ENCODE measurements at places on chromosomes 5 and 9.

DNA sequence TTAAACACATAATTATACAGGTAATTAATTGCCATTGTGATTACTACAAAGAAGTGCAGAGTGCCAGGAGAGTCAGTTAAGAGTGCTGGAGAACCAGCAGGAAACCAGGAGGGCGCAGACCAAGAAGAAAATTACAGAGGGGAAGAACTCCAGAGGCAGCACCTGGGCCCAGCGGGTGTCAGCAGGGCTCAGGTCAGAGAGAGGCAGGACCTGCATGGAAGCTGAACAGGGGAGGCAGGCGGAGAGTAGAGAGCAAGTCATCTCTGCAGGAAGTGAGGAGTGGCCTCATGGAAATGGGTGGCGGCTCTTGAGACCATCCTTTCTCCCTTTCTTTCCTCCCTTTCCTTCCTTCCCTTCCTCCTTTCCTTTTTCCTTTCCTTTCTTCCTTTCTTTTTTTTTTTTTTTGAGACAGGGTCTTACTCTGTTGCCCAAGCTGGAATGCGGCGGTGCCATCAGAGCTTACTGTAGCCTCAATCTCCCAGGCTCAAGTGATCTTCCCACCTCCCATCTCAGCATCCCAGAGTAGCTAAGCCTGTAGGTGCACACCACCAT lies 4.0 kb upstream of the ZBTB34 start:
- DNase-seq = no peak

DNA sequence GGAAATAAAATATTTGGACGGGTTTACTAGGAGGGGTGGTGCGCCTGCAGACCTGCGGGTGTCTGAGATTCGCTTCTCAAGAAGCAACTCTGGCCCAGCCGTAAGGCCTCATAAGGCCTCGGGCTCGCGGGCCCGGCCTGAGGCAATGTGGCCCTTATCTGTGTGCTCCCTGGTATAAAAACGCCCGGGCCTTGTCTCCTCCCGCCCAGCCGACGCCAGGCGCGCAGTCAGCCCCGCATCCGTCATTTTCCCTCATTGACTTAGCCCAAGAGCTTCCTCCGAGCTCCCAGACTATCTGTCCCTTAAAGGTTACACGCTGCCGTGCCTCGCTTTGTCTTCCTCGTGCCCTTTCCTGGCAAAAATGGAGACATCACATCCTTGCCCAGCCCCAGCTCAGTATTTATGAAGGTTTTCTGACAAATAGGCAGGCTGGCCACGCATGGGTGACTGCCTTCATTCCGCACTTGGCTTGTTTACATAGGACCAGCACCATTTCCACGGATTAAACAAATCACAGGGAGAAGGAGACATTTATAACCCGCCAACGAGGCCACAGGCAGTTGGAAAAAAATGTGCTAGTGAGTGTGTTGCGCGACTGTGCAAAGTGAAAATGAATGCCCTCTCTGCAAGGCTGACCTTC lies 74.5 kb upstream of the TBCA start:
- DNase-seq = no peak

DNA sequence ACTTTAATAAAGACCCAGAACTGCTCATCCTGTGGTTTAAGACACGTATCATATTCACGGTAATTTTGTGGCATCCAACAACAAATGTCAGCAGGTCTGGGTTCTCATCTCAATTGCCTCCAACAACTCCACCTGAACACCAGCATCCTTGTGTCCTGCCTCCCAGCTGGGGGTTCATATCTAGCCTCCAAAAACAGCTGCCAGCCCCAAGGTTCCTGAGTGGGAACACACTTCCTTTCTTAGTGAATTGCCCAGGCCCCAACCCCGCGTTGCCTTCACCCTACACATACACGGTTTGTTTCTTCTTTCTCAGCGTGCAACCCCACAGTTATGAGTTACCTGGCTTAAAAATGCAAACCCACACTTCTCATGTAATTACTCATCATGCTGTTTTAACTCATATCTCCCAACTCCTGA lies 77.9 kb downstream of the SEMA4D start:
- no peak for DNase-seq

- DNase-seq = no peak
These were observed 32.9 kb downstream of the TRPC7 start for GRCh38 chr5:136332223-136333015.

DNA sequence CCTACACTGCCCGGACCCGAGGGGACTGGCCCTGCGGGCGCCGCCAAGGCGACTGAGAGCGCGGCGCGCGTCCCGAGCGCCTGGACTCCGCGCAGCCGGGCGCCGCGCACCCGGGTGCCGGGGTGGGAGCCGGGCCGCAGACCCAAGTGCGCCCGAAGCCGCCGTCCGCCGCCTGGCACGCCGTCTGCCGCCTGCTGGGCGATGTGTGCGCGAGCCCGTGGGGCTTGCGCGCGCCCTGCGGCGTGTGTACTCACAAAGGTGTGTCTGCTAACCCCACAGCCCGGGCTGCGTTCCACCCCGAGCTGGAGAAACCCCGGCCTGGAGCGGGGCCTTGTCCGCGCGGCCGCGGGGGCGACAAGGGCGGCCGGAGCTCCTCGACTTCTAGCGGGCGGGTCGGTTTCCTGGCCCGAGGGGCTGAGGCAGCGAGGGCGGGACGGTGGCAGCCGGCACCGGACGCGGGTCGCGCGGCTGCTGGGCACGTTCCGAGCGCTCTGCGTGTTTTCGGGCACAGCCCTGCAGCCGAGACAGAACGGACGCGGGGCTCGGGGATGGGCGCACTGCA lies 1.1 kb upstream of the ZSWIM6 start:
- peak; percentile 49 for DNase-seq

- DNase-seq = no peak
These were observed 33.4 kb upstream of the TBC1D2 start for GRCh38 chr9:98288881-98289280.

GRCh38 chr5:132344775-132345514 lies 24.6 kb upstream of the SLC22A5 start:
- no peak for DNase-seq

DNA sequence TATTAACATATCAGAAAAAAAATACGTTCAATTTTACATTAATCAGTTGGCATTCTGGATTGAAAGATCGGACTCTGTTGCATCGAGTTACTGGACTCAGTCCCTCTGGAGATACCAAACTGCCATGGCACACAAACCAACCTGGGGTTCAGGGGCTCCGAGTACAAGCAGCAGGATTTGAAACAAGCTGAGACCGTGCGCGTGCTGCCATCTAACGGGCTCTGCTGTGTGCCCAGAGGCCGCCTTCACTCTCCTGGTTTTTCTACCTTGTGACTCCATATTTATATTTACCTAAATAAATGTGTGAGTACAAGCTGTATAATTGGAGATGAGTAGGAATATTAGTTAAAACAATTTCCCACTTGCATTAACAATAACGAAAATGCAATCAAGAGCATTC lies 48.2 kb downstream of the ANXA1 start:
- no peak for DNase-seq

DNA sequence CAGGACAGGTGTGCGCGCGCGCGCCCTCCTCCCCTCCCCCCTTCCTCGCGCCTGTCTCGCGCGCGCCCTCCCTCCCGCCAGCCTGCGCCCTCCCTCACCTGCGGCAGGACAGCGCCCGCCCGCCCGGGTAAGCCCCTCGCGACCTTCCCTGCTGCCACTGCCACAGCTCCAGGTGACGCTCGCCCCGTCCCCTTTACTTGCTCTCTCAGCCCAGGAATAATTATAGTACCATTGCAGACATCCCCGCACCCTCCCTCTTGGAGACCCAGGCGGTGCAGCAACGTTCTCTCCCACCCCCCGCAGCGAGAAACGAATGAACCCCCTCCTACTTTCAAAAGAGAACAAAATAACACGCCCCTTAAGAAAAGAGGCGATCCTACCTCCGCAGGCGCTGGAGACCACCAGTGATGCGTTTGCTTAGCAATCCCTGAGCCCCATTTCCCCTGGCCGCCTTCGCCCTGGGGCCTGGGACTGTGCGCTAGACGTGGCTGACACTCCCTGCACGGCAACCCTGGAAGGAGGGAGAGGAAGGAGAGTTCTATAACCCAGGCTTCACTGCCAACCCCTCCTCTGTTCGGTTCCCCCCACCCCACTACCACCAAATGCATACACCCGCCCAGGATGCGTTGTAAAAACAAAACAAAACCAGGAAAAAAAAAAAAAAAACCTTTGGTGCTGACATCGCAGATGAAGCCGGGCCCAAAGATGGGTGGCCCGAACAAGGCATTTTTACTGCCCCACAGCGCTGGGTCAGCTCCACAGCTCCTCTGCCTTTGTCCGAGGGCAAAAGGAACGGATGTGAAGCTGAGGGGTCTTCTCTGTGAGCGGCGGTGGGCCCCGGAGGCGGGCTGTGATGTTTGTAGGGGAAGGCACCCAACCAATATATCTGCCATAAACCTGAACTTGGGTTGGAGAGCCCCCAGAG lies 5.6 kb upstream of the PURA start:
- no peak for DNase-seq

All from stimulated activated CD4-positive, alpha-beta T cell treated with anti-CD3 and anti-CD28 coated beads, Interleukin-1b, Interleukin-23, amount 100 ng/mL, for 1 hour (primary cell).